AML-193 (cell line): ENCODE measurements at places on chromosomes 12 and 14.

DNA sequence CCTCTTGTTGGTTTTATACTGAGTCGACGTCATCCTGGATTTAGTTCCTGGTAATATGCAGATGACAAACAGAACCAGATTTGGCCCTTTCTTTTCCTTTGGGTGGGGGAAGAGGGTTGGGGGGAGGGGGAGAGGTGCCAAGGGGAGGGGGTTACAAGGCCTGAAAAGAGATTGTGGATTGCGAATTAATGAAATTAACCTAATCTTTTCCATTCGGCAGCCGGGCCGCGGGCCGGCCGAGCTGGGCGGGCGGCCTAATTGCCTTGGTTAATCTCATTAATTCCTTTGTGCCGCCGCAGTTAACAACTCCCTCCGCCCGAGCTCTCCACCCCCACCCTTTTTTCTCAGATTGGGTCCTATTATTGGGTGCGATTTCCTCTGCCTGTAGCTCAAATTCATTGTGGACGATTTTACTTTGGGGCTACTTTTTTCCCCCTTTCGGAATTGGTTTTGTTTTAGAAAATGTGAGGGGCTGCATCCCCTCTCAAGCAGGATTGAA lies 387 bp upstream of the GSC start:
- no peak for DNase-seq

DNA sequence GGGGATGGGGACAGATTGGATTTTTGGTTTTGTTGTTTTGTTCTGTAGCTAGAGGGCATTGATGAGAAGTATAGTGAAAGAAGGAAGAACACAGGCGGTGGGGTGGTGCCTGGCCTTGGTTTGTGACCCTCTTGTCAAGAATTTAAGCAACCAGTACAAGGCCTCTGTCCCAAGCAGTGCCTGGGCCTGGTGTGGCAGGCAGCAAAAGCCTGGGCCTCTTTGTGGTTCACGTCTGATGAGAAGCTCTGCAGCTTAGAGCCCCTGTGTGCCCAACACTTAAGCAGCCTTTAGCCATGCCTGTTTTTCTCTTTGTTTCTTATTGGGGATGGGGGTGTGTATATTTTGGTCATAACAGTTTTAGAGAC lies 98.0 kb downstream of the PPP2R5C start:
- DNase-seq, result no peak

DNA sequence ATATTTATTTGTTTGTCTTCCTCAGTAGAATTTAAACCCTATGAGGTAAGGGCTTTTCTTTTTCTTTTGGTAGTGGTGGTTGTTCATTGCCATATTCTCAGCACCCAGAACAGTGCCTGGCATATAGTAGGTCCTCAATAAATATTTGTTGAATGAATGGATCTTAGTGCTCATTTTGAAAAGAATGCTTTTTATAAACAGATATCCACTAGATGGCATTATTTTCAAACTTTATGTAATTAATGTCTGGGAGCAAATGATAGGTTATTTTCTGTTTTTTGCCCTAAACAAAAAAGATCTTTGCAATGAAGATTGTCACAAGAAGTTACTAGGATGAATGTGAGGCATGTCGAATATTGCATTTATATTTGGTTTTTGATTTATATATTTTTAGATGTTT lies 64.1 kb downstream of the RAD51B start:
- DNase-seq, result peak; percentile 39

GRCh38 chr12:30438601-30439041 lies 257.0 kb downstream of the IPO8 start:
- DNase-seq, result no peak

- DNase-seq, result no peak
Observed at GRCh38 chr14:32394038-32394437, 64.9 kb downstream of the AKAP6 start.

- no peak for DNase-seq
Observed at GRCh38 chr12:2324387-2324786, 271.6 kb downstream of the CACNA1C start.

DNA sequence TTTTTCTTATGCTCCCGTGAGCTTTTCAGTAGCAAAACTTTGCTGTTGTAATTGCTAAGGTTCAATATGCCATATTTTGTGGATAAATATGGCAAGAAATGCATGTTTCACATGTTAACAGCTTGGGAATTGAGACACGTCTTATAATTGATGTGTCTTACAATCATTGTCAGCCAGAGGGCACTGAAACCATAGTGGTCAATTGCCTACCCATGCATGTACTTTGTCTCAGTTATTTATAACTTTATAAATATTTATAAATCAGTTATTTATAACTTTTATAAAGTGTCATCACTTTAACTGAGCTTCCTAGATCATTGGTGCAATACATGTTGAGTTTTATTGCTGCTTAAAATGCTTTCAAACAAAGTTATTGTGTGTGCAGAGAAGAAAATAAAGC lies 82.0 kb downstream of the CATSPERB start:
- DNase-seq, result peak; percentile 8

- no peak for DNase-seq
Observed at GRCh38 chr12:122006186-122006926, 15.3 kb upstream of the BCL7A start.

DNA sequence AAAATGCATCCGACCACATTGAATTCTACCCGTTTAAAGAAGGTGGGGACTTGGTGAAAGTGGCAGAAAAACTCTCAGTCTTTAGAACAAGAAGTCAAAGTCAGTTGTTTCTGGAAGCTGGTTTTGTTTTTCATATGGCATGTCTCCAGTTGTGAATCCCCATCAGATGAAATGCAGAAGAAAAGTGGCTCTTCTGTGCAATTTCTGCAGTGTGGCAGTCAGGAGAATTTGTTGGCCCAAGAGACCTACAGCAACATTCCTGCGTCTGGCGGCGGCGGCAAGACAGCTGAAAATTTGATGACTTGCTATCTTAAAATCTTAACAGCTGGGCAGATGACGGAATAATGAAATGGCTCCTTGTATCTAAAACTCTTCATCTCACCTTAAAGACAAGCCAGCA lies 201.5 kb downstream of the FOXN3 start:
- no peak for DNase-seq

GRCh38 chr14:63006531-63006930 lies 38.7 kb downstream of the KCNH5 start:
- no peak for DNase-seq

- no peak for DNase-seq
Observed at GRCh38 chr14:97025722-97026121, 228.5 kb downstream of the VRK1 start.

DNA sequence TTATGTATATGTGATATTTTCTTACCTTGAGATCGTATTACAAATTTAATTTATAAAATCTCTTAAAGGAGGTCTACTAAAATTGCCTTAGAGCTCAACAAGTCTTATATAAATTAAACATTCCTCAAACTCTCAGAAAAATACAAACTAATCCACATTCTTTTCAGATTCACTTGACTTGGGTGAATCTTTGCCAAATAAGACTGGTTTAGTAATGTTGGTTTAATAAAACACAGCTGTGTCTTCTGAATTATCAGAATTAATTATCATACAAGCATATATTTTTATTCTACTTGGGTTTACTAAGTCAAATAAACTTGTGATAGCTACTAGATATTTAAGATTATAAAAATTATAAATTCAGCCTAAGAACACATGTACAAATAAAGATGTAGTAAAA lies 13.3 kb downstream of the GLIPR1L2 start:
- DNase-seq, result no peak

DNA sequence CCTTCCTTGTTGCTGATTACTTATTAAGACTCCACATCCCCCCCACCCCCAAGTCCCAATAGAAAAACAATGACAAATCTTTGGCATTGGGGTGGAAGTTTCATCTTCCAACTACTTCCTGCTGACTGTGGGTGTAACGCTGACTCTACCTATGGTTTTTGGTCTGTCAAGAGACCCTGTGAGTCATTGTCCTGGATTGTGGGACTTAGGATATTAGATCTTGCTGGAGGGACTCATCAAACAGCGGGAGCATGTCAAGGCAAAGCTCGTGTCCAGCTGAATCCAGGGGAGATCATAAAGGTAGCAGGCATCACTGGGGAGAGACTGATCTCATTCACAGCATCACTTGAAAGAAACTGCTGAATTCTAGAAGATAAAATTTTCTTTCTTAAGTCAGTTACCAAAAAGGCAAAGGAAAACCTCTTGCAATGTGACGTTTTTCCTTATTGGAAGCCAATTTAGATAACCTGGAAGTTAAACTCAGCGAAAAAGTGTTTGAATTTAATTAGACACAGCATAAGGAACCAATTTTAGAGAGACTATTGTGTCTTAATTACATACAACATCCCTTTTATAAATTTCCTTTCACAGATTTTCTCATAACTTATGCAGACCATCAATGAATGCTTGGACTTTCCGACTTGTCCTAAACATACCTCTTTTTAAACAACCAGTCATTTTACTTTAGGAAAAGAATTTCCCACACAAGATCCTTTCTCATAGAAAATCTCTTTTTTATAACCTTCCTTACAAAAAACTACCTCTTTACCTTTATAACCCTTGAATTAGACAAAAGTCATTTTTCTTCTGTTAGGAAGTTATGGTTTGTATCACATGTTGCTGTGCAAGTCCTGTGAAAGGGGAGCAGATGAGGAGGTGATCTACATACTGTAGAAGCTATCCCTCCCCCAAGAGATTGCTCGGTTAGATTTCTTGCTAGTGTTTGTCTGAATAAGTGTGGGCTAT lies 94.6 kb upstream of the SCAF11 start:
- DNase-seq, result no peak

DNA sequence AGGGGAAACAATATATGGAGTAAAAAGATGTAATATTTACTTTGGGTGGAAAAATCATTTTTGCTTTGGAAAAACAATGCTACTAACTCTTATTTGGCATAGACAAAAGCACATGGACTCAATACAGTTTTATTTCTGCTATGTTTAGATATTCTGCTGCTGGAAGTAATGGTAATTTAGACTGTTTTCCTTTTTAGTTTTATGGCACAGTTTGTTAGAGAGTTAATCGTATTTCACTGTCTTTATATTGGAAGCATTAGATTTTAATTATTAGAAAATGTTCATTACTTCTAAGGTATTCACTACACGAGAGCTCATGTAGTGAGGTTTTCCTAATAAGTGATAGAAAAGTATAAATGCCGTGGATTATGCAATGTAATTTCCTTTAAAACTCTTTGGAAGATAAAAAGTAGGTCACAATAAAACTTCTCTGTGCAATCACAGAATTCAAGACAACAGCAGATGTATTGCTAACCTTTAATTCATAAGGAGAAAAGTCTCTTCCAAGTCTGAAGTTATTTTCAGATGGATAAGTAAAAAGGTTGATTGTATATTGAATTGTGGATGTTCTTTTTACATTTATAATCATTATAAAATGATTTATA lies 851.8 kb downstream of the TMTC2 start:
- DNase-seq, result no peak

DNA sequence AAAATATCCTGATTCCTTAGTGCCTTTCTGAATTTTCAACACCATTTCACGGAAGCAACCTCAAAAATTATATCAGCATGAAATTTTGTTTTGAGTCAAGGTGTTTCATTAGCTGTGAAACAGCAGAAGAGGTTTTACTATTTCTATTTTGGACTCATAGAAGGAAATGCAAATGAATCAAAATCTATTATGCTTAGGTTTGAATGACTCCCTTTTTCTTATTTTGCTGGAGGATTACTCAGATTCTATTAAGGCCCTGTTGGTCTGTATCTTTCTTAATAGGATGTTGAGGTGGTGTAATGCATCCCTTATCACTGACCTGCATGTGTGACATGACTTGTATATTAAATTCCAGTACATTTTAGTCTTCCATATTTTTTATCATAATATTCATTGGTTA lies 165.8 kb downstream of the TMTC2 start:
- DNase-seq, result no peak

DNA sequence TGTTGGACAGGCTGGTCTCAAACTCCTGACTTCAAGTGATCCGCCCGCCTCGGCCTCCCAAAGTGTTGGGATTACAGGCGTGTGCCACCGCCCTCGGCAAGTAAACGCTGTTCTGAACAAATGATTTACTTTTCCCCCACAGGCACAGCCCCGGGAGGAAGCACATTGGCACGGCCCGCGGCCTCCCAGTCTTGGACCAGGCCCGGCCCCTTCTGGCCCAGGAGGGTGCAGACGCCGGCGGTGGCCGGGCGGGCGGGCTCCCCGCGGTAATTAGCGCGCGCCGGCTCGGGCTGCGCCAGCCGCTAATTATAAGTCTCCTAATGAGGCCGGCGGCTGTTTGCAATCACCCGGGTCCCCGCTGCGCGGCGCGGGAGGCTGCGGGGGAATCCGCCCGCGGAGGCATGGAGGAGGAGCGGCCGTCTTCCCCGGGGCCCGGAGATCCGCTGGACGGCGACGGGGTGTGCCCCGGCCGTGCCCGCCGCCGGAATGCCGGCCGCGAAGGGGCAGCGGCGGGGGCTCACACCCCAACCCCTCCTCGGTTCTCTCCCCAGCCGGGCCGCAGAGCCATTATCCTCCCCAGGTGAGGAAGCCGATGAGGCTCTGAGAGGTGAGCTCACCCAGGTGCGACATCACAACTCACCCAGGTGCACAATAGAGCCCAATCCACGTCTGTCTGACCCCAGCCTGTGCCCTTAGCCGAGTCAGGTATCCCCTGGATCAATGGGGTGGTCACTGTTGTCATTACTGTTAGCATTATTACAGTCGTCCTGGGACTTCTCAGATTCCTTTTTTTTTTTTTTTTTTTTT lies 3.3 kb upstream of the POP5 start:
- DNase-seq, result peak; percentile 12

DNA sequence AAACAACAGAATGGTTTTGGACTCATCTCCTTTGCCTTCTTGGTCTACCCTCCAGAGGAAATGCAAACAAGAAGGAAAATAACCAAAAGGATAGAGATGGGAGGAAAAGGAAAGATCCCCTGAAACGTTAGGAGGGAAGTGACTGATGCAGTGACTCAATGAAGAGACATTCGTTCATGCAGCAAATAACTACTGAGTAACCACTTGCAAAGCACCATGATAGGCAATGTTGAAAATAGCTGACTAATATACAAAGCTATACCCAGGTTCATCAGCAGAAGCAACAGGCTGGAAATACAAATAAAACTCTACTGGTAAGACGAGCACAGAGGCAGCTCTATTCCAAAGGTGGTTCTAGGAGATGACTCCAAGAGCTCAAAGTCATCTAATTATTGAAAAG lies 41.8 kb downstream of the R3HDM2 start:
- no peak for DNase-seq

DNA sequence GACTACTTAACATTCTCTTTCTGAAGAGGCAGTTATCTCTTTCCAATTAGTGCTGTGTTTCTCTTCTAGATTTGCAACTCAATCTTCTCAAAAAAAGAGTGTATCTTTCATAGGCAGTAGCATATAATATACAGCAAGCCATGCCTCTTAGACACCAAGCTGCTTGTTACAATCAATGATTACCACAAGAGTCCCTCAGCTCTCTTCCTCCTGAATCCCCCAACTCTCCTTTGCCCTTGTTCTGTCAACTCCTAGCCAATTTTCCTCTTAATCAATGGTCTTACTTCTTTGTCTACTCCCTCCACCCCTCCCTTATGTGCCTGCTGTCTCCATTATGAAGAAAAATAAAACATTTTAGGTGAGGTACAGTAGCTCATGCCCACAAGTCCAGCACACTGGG lies 2.6 kb downstream of the TMTC1 start:
- no peak for DNase-seq

GRCh38 chr12:68180792-68181744 lies 21.5 kb upstream of the IFNG start:
- DNase-seq, result no peak

- no peak for DNase-seq
Observed at GRCh38 chr14:91935586-91935985, 11.9 kb downstream of the FBLN5 start.

GRCh38 chr14:103838117-103838516 lies 9.3 kb downstream of the PPP1R13B start:
- DNase-seq, result no peak

- no peak for DNase-seq
Observed at GRCh38 chr14:82987502-82988124, 1454.0 kb upstream of the SEL1L start.
